ENCODE measurements at places on chromosomes 3 and 15.
A peak's percentile ranks its signal among the peaks of the same experiment; 100 is the strongest.

- DNase-seq: no peak
Observed at GRCh38 chr3:3516996-3517395, 282.2 kb upstream of the LRRN1 start.

GRCh38 chr3:171489348-171489747 is 29.1 kb upstream of the TNIK start:
- no peak for DNase-seq

GRCh38 chr15:74206801-74207281 is 4.3 kb upstream of the STRA6 start:
- DNase-seq: no peak

DNA sequence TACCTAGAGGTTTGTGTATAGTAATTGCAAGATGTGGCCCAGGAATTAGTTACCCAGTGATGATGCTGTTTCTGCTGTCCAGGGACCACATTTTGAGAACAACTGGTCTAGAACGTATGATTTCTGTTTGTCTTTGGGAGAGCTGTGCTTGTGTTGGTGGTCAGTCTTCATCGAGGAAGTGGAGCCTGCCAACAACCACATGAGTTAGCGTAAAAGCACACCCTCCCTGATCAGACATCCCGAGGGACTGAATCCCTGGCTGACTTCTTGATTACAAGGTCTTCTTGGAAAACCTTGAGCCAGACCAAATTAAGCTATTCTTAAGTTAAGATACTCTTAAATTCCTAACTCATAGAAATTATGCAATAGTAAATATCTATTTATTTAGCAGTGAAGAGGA is 81.7 kb upstream of the ZPLD1 start:
- DNase-seq: no peak

GRCh38 chr3:124976383-124976782 is 41.8 kb upstream of the MUC13 start:
- DNase-seq: no peak

DNA sequence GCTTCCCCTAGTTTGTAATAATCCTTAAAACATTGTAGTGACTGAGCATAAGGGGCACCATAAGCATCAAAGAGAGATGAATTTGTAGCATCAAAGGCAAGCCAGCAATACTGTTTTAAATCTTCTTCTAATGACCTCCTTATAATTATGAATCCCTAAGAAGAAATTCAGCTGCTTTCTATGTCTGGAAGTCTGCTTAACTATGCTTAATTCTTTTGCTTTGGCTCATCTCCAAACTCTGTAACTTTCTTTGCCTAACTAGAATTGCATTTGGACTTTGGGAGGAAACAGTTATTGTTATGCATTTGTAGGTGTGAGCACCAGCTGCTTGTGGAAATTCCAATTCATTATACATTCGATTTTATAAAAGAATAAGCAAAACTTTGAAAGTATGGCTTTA is 117.7 kb upstream of the SPATA16 start:
- DNase-seq: no peak

DNA sequence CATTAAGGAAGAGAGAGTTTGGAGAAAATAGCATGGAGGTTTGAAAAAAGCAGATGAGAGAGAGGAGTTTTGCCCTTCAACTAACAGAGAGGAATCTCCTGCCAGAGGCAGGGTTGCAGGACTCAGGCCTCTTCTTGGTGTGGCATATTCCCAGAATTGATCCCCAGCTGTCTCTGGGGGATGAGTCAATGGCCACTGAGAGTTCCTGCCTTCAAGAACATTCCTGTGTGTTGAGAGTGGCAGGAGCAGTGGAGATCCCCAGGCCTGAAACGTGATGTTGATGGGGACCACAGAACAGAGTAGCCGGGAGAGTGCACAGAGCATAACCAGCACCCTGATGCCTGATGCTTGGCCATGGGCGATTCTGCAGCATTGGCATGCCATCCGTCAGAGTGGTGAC is 348.4 kb upstream of the THBS1 start:
- no peak for DNase-seq

DNA sequence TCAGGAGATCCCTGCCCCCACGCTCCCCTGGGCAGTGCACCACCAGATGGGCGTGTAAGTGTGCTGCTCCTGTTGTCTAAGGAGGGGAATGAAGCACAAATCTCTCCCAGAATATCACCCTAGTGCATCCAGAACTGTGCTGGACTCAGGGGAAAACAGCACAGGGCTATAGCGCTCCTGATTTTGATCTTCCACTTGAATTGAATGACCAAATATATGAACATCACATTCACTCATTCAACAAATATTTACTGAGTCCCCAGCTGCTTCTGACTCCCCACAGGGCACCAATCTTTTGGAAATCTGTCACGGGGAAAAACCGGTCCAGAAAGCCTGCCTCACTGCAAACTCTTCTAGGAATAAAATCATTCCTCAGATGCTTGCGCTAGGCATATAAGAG is 2.4 kb downstream of the CPLX3 start:
- DNase-seq: no peak

- DNase-seq: no peak
Observed at GRCh38 chr3:131630807-131631206, 128.0 kb upstream of the MRPL3 start.

DNA sequence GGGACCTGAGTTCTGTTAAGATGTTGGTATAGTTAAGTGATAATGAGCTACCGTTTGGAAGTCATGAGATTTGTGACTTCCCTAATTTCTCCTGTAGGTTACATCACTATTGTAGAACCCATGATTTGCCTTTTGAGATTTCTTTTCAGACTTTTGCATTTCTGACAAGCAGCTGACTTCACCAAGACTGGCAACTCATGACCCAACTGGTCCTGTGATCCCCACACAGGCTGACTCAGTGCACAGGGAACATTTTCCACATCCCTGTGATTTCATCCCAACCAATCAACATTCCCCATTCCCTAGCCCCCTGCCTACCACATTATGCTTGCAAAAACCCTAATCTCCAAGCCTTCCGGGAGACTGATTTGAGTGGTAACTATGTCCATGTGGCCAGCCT is 242.1 kb upstream of the PDZRN3 start:
- no peak for DNase-seq

DNA sequence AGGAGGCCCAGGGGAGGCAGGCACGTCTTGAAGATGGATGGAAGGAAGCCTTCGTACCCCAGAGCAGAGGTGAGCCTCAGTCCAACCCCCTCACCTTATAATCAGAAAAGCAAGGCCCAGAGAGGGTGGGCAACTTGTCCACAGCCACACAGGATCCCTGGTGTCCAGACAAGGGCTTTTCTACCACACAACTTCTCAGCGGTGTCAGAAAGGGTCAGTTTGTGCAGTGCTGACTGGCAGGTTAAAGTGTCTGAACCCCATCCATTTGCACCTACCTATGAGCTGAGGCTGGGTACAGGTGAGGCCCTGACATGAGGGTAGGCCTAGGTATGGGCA is 8.6 kb downstream of the IGDCC3 start:
- peak; percentile 47 for DNase-seq

DNA sequence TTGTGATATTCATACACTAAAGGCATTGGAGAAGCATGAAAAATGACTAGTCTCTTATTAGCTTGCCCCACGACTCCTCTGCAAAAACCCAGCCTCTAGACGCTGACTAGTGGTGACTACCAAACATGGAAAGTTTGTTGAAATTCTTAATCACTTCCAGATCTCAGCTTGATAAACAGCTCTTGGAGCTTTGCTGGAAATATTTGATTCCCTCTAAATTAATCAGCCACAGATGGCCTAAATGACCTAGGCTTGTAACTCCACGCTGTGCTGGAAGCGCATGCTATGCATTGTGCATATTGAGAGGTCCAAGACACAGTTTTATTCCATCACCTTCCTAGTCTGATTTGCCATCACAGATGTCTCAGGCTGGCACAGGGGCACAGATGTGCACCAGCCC is 244.7 kb upstream of the ST8SIA2 start:
- no peak for DNase-seq

DNA sequence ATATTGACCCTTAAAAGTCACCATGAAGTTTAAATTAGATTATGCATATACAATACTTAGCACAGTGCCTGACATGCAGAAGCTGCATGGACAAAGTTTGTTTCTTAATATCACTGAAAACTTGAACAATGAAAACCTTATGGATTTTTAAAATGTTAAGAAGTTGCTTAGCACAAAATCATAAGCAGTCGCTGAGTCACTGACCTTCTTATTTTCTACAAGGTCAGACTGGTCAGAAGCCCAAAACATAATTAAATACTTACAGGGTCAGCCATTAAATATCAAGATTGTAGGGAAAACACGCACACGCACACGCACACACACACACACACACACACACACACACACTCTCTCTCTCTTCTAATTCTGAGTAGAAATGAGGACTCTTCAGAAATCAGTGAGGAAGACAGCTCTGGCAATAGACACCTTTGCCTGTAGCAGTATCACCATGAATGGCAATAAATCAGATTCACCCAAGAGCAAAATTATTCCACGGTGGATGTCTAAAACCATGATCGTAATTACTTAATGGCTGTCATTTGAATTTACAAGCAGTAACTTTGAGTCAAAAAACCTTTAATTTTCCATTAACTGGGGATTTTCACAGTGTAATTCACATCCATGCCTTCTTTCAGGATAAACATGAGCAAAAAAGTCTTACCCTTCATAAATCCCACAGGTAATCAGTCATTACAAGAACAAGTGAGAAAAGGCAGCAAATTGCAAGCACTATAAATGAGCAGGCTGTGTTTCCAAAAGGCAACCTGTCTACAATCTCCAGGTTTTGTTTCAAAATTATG is 147.5 kb downstream of the OSBPL10 start:
- DNase-seq: no peak

- DNase-seq: no peak
Observed at GRCh38 chr3:1955750-1956149, 142.9 kb upstream of the CNTN4 start.

DNA sequence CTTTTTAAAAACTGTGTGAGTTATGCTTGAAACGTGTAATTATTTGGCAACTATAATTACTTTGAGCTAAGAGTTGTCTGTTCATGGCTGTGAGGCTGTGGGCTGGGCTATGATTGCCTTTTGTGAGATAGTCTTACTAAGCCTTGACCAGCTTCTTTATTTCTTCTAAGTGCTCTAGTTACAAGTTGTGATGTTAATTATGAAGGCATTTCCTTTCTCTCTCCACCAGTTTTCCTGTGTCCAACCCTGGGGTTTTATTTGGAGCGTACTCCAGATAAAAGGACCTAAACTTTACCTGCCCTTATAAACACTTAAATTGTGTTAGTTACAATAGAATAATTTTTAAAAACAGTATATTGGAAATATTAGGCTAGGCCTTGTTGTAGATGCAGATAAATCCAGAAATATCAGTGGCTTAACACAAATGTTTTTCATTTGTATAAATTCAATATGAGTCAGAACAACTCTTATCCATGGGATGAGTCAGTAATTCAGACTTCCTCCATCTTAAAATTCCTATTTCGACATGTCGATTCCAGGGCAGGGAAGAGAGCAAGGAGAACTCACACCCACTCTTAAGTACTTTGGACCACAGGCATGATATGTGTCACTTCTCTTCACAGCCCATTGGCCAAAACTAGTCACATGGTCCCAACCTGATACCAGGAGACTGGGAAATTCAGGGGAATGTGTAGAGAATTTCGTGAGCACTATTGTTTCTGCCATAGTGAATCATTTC is 17.0 kb downstream of the TMEM62 start:
- no peak for DNase-seq

DNA sequence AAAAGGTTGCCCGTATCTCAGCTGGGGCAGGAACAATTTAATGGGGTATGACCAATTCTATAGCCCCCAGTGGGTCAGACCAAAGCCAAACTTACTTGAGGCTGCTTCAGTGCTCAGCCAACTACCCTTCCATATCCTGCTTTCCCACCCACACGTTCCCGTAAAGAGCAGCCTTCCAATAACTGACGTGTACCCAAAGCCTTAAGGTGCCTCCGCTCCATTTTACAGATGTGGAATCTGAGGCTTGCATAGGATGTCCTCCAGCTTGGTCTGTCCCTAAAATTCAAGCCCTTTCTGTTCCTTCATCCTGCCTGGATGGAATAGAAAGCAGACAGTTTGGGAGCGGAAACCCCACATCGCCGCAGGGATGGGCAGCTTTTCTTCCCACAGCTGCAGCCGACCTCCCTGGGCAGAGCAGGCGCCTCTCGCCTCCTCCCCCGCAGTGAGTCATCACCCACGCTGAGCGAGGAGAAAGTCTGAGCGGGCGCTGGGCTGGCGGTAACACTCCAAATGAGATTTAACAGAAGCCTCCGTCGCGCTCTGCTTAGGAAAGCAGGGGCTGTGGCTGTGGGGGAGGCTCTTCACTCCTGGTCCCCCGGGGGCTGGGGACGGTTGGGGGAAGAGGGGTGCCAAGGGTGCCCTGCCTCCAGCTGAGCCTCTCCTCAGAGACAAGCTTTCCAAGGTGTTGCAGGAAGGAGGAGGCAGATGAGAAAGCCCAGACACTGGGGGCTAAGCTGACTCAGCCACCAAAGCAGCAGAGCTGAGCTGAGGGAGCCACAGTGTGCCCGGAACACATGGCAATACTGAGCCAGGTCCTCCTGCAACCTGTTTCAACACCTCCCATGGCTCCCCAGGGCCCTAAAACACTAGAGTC is 57.8 kb upstream of the HRH1 start:
- DNase-seq: peak; percentile 87

DNA sequence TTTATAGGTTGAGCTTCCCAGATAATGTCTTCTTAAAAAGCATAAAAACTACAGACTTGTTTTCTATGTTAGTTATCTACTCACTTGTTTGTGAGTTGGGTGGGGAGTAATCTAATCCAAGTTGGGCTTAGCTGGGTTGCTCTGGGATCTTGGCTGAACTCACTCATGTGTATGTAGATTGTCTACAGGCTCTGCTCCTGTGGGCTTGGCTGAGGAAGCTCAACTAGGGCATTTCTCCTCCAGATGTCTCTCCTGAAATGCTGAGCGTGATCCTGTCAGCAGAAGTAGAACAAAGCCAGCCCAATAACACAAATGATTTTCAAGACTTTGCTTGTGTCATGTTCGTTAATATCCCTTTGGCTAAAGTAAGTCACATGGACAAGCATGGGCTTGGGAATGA is 17.3 kb downstream of the KCNH8 start:
- DNase-seq: peak; percentile 52

GRCh38 chr3:98630416-98630815 is 37.0 kb upstream of the CPOX start:
- DNase-seq: no peak

DNA sequence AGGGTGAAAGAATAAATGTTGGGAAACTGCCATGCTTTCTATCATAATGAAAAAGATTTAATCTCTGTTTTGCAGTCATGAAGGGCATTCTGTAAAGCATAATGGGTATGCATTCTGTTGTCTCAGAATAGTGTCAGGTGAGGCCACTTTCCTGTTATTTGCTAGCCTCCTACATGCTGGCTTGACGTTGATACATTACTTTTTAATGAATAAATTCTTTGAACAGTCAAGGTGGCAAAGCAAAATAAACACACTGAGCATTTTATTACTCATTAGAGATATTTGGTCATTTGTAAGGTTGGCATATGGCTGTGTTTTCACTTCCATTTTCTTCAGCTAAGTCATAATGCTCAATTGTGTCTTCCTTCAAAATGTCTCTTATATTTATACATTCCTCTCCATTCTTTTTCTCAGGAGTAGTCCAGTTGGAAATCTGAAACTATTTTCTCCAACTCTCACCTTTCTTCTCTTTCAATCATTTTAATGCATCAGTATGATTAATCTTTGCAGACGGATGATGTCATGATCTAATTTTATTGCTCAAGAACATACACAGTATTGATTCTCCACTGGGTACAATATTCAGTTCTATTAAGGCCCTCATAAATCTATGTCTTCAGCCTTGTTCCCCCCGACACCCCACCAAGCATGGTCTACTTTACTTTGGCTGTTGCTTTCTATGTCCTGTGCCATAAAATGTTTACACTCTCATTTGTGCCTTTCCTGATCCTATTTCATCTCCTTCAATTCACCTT is 290.7 kb downstream of the GBE1 start:
- no peak for DNase-seq

- DNase-seq: peak; percentile 82
Observed at GRCh38 chr3:79086514-79086913, 681.3 kb downstream of the ROBO1 start.
